ENCODE measurements at places on chromosomes 2 and 18.

GRCh38 chr2:85215448-85216401, 82.5 kb downstream of the TCF7L1 start:
- DNase-seq, result no peak

GRCh38 chr18:70413455-70413854, 124.6 kb downstream of the SOCS6 start:
- no peak for DNase-seq

DNA sequence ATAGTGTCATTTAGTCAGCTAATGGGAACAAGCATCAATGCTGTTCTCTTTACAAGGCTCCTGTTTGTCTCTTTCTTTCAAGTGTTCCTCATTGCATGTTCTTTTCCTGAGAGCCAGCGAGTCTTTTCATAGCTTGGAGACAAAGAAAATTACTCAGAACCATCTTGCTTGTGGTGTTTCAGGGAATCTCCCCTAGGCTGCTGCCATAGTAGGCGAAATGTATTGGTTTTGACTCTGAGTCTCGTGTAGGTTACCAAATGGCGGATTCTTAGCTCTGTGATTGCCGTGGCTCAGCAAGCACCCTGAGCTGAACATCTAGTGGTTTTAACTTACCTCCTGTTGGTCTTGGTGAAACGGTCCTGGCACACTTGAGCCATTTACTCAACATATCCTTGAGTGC, 68.7 kb downstream of the RHBDD1 start:
- DNase-seq, result peak; percentile 48

GRCh38 chr2:222483513-222484039, 59.2 kb downstream of the SGPP2 start:
- DNase-seq, result no peak

GRCh38 chr18:21099442-21099841, 12.2 kb downstream of the ROCK1 start:
- DNase-seq, result no peak

DNA sequence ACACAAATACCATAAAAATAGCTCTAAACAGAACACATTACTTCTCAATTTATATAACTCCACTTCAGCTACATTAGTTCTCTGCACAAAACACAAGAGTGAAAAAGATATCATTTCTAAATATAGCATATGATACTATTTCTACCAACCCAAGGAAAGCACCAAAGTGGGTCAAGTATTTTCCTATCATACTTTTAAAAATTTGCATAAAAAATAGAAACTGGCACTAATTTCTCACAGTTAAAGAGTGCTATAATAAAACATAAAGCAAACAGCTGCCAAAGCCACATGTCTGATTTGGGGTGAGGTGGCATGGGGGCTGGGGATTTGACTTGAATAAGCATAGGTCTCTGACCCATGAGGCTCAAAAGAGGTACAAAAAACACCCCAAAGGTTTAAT, 61.5 kb downstream of the BARD1 start:
- no peak for DNase-seq

- no peak for DNase-seq
Observed at GRCh38 chr18:57194622-57195021, 47.7 kb downstream of the BOD1L2 start.

- no peak for DNase-seq
Observed at GRCh38 chr18:76379226-76380126, 115.6 kb downstream of the ZNF516 start.

GRCh38 chr18:64090876-64091275, 58.0 kb downstream of the LINC00305 start:
- no peak for DNase-seq

GRCh38 chr2:189553504-189554088, 27.0 kb downstream of the SLC40A1 start:
- DNase-seq, result no peak

GRCh38 chr2:79887747-79888374, 375.0 kb downstream of the CTNNA2 start:
- DNase-seq, result peak; percentile 28

- peak; percentile 26 for DNase-seq
Observed at GRCh38 chr2:143934626-143935481, 585.1 kb downstream of the ZEB2 start.

GRCh38 chr18:46265196-46266156, 161.3 kb downstream of the HAUS1 start:
- DNase-seq, result no peak

GRCh38 chr2:66573821-66574233, 138.9 kb downstream of the MEIS1 start:
- no peak for DNase-seq

DNA sequence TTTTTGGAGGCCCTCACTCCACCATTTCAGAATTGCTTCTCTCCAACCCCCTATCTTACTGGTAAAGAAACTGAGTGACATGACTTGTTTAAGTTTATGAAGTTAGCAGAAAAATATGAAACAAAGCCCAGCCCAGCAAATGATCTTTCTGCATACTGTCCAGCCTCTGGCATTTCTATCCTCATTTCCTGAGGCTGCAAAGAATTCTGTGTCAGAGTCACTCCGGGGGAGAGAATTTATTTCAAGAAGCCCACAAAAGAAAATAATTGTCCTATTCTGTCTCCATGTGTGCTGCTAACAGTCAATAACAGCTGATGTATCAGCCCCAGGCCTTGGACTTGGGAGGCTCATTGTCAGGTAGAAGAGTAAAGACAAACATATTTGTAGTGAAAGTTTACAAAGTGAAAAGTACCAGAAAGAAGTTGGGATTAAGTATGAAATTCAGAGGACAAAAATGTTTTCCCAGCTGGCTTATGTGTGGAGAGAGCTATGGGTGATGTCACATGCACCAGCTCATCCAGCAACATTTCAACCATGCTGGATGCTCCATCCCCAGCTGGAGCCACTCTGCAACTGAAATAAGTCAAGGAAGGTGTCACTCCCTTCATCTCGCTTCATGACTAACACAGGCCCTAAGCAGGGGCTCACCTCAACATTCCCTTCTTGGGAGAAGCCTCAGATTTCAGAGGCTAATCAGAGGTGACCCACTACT, 42.3 kb downstream of the TRABD2A start:
- no peak for DNase-seq

DNA sequence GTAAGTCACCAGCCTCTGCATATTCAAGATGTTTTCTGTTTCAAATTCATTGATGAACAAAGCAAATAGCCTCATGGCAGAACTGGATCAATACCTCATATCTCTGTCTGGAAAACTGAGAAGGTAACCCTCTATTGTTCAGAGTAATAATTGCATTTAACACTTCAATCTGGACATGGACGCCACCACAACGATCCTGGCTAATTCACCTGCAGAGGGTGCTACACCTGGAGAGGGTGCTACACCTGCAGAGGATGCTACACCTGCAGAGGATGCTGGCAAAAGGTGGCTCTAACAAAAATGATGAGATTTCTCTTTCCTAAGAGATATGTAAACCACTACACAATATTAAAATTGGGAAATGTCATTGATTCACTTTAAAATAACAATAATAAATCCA, 183.1 kb upstream of the HNRNPA3 start:
- no peak for DNase-seq

GRCh38 chr2:39492095-39492590, 55.1 kb upstream of the MAP4K3 start:
- peak; percentile 84 for DNase-seq

GRCh38 chr2:207467716-207468347, 61.9 kb upstream of the CREB1 start:
- peak; percentile 23 for DNase-seq

DNA sequence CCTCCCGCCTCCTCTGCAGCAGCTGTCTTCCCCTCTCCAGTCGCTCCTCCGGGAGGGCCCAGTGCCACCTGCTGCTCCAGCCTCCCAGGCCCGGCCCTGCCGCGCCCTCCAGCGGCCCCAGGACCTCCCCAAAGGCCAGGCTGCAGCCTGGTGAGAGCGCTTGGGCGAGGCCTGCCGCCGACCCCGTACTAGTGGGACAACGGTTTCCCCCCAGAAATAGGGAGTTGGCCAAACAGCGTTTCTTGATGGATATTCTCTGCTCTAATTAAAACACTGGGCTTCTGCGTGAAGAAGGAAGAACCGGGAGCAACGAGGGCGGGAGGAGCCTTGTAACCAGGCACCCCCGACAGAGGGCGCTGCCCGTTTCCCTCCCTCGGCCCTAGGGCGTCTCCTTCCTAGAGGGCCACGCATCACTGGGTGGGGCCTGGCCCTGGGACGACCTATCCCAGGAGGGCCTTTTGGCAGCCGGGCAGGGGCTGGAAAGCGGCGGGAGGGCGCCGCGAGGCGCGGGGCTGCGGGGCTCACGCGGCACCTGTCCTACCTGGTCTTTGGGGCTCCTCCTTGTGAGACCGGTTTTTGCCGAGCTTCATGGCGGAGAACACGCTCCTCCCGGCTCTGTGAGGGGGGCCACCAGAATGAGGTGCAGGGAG, 25.4 kb upstream of the OTOF start:
- DNase-seq, result peak; percentile 92

DNA sequence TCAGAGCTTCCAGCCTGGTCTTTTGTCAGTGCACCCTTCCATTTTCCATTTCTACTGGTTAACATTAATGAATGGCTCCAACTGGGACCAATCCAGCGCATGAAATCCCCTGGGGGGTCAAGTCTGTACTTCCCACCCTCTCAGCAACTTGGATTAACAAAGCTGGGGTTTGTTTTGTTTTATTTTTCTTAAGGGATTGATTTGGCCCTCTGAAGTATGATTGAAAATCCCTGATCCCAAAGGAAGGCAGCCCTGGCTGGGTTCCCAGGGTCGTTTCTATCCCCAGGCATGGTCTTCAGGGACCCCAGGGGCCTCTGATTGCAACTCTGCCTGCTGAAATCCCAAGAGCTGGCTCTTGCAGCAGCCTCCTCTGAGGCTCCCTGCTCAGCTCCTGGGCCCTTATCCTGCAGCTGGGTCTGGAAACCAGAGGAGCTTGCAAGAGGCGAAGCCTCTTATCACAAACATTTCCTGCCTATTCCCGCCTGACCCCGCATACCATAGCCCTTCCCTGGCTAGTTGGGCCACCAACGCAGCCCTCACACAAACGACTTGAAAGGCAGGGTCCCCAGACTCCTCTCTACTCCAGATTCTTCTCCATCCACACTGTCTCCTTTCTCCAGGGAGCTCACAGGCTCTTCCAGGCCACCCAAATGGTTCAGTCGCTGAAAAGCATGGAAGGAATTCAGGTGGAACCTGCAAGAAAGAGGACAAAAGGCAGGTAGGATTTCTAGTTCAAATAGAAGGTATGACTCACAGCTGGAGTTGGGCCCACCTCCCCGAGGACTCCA, 109.7 kb upstream of the PKDCC start:
- DNase-seq, result no peak

- peak; percentile 49 for DNase-seq
Observed at GRCh38 chr18:22563164-22563583, 145.5 kb upstream of the CTAGE1 start.

Measured in GM10248 (cell line).